Esophagus squamous epithelium (tissue), 5 donors: ENCODE measurements at places on chromosomes 4 and X.

DNA sequence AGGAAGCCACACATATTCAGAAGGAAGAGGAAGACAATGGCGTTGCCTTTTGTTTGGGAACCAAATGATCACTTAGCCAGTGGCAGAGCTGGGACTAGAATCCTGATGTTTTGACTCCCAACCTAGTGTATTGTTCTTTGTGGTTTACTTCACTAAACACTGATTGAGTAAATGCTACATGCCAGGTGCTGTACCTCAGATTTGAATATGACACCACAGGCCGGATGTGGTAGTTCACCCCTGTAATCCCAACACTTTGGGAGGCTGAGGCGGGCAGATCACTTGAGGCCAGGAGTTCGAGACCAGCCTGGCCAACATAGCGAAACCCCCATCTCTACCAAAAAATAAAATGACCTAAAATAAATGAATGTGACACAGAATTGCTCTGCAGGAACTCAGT, 8.4 kb downstream of the NDUFA1 start:
- H3K27ac ChIP-seq = no peak overlapping the region
- H3K4me1 ChIP-seq = no peaks in the 10 kb centered on the region
- no peaks in the 10 kb centered on the region for H3K27me3 ChIP-seq
- H3K4me3 ChIP-seq = no peak overlapping the region

DNA sequence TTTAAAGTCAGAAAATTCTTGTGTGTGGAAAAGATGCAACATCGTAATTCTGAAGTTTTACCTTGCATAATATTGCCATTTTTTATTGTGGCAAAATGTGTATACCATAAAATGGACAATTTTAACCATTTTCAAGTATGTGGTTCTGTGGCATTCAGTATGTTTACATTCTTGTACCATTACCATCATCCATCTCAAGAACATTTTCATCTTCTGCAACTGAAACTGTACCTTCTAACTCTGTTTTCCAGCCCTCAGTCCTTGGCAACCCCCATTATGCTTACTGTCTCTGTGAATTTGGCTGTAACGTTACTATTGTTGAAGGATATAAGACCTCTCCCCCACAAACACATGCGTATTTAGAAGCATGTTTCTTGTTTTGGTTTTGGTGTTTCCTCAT, 123.2 kb downstream of the BMPR1B start:
- no peak overlapping the region for H3K4me3 ChIP-seq
- no peaks in the 10 kb centered on the region for H3K36me3 ChIP-seq
- H3K27me3 ChIP-seq = no peaks in the 10 kb centered on the region
- H3K27ac ChIP-seq = no peak overlapping the region
- no peaks in the 10 kb centered on the region for H3K4me1 ChIP-seq

DNA sequence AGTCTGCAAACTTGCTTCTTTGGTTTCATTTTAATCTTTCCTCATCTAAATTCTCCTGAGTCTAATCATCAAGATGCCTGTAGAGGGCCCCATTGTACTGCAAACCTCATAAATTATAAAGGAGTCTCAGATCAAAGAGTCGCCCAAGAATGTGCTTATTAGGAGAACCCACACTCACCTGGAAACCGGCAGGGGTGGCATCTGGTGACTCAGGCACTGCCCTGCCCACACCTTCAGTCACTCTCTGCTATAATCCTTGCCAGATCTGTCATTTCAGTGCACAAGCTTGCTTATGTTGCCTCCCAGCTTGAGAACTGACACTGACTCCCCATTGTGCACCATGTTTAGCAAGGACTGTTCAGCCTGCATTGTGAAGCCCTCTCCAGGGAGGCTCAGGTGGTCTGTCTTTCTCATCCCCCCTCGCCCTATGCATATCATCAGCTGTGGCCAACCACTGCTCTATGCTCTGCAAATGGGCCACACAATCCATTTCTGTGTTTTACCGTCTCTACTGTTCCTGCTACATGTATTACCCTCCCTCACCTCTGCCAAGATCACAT, 12.4 kb downstream of the EPGN start:
- H3K27me3 ChIP-seq = no peaks in the 10 kb centered on the region
- H3K4me3 ChIP-seq = no peak overlapping the region
- no peaks in the 10 kb centered on the region for H3K36me3 ChIP-seq
- no peak for DNase-seq
- no peaks in the 10 kb centered on the region for H3K4me1 ChIP-seq

- H3K27me3 ChIP-seq = no peaks in the 10 kb centered on the region
- no peaks in the 10 kb centered on the region for H3K36me3 ChIP-seq
- no peak for DNase-seq
- no peak overlapping the region for H3K4me3 ChIP-seq
- H3K4me1 ChIP-seq = no peaks in the 10 kb centered on the region
These were observed 49.4 kb downstream of the ARHGEF6 start for GRCh38 chrX:136731207-136731782.
